Naive B cell (primary cell): ENCODE measurements at places on chromosomes 12 and 14. TPM values are rescaled to one million over a fixed set of nuclear protein-coding genes. Genes with fewer than 3 reads are reported as not detected.

Gene ALX1
- not detected for polyA plus RNA-seq

Gene STYX
- polyA plus RNA-seq = 20.4 TPM

Gene DPY19L2
- polyA plus RNA-seq = 0.25 TPM

Gene TAS2R42
- not detected for polyA plus RNA-seq

Gene CCDC38
- not detected for polyA plus RNA-seq

DNA sequence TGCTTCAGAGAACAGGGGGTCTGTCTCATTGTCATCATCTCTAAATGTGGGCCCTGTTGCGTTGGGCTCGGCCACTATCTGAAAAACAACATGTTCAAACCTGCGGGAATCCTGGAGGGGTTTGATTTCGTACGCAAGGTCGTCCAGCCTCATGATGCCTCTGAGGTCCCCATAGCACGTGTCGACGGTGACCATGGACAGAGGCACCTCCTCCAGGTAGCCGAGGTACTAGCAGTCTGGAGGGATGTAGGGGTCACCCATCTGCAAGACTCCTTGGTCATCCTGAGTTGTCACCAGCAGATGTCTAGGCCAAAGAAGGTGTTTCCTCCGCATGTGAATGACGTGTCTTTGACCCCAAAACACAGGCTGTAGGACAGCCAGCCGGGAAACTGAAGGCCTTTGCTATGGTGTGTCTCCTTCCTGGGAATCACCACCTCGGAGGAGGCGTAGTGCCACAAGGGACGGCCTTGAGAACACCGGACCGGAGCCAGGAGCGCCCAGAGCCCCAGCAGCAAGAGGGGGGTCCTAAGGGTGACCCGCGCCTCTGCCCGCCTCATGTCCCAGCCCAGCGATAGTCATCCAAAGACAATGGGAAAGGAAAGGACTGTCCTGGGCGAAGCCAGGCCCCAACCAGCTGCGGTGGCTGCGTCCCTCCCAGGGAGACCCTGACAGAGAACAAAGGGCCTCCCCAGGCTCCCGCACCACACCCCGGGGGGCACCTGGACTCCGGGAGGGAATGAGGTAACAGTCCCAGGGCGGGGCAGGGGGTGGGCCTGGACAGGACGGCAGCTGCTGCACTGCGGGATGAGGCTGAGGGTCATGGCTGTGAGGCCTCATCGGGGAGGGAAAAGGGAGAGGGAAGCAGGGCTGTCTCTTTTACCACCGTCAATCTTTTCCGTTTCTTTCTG is 445.5 kb downstream of the TMEM121 start:
- no peaks in the 10 kb centered on the region for H3K27me3 ChIP-seq
- no peak for DNase-seq
- peaks cover 27% of the 10 kb centered on the region for H3K4me1 ChIP-seq
- H3K36me3 ChIP-seq = no peaks in the 10 kb centered on the region
- H3K4me3 ChIP-seq = no peak overlapping the region

GRCh38 chr12:41981758-41982157 is 162.9 kb downstream of the GXYLT1 start:
- H3K4me3 ChIP-seq = no peak overlapping the region
- no peak overlapping the region for H3K27ac ChIP-seq
- no peaks in the 10 kb centered on the region for H3K36me3 ChIP-seq
- H3K4me1 ChIP-seq = no peaks in the 10 kb centered on the region
- H3K27me3 ChIP-seq = peaks cover 23% of the 10 kb centered on the region

DNA sequence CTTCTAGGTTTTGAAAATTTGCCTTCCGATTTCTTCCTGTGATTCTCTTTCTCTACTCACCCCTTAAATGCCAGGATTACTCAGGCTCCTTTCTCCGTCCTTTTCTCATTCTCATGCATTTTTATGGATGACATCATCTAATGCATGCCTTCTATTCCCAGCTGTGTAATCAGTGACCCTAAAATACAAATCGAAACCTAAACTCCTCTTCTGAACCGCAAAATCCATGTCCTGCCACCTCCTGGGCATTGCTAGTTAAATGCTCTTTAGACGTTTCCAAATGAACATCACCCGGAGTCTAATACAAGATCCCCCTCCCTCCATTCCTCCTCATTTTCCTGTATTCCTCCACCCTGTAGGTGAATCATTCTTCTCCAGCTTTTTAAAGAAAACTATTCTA is 1703.1 kb upstream of the FLRT2 start:
- H3K4me1 ChIP-seq = no peaks in the 10 kb centered on the region
- H3K4me3 ChIP-seq = no peak overlapping the region
- no peaks in the 10 kb centered on the region for H3K27me3 ChIP-seq
- H3K36me3 ChIP-seq = no peaks in the 10 kb centered on the region
- H3K27ac ChIP-seq = no peak overlapping the region

- no peaks in the 10 kb centered on the region for H3K36me3 ChIP-seq
- no peak for DNase-seq
- H3K4me1 ChIP-seq = no peaks in the 10 kb centered on the region
- peak overlapping the region; percentile 20 for H3K27ac ChIP-seq
These were observed 322.6 kb upstream of the TMEM132C start for GRCh38 chr12:127944211-127944899.

- H3K36me3 ChIP-seq = no peaks in the 10 kb centered on the region
- H3K27ac ChIP-seq = peak overlapping the region; percentile 99
- no peak overlapping the region for H3K4me3 ChIP-seq
These were observed 1.7 kb upstream of the RAD52 start for GRCh38 chr12:951176-951575.

DNA sequence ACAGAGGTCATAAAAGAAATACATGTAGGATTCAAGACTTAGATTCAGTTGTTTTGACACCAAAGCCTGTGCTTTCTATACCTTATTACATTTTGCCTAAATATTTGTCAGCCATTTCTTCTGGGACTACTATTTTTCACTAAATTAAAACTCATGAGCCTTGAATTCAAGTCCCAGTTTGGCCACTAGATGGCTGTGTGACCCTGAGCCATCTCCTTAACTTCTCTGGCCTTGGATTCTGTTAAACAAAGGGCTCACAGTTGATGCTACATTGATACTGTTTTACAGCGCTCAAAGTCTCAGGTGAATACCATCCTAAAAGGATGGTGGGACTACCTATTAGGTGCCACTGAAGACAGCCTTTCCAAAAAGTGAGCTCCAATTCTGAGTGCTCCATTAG is 39.6 kb upstream of the CCDC198 start:
- H3K27me3 ChIP-seq = peaks cover 11% of the 10 kb centered on the region
- DNase-seq = no peak
- no peak overlapping the region for H3K27ac ChIP-seq
- H3K4me1 ChIP-seq = no peaks in the 10 kb centered on the region

DNA sequence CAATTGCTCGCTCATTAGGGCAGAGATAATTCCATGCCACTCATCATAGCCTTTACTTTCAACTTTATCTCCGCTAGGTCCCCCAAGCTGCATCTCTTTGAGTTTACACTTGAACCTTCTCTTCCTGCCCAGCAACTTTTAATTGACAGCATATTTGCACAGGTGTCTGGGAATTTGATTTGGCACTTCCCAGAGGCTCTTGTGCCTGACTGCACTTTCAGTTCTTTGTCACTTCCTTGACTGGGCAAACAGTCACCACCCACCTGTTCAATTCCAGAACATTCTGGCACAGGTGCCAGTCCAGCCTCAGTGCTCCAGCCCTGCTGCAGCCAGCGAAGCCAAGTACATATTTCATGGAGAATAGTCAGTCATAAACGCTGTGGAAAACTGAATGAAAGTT is 110.1 kb upstream of the LRIG3 start:
- no peak for DNase-seq
- H3K27me3 ChIP-seq = no peaks in the 10 kb centered on the region
- H3K4me1 ChIP-seq = no peaks in the 10 kb centered on the region
- H3K4me3 ChIP-seq = no peak overlapping the region
- H3K36me3 ChIP-seq = no peaks in the 10 kb centered on the region

DNA sequence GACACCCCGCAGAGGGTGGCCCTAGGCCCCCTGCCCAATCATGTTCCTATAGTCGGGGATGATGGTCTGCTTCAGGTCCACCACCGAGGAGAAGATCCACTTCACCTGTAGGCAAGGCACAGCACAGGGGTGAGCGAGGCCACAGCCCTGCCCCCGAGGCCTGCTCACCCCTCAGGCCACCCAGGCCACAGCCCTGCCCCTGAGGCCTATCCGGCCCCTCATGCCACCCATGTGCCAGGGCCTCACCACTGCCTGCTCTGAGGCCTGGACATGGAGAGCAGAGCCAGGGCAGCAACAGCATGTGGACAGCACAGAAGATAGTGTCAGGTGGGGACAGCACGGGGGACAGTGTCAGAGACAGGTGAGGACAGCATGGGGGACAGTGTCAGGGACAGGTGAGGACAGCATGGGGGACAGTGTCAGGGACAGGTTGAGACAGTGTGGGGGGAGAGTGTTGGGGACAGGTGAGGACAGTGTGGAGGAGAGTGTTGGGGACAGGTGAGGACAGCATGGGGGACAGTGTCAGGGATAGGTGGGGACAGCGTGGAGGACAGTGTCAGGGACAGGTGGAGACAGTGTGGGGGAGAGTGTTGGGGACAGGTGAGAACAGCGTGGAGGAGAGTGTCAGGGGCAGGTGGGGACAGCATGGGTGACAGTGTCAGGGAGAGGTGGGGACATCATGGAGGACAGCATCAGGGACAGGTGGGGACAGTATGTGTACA is 239.7 kb downstream of the TMEM121 start:
- DNase-seq = no peak
- H3K27ac ChIP-seq = peak overlapping the region; percentile 69
- H3K4me1 ChIP-seq = peaks cover 21% of the 10 kb centered on the region
- H3K27me3 ChIP-seq = no peaks in the 10 kb centered on the region
- H3K36me3 ChIP-seq = no peaks in the 10 kb centered on the region
- no peak overlapping the region for H3K4me3 ChIP-seq

DNA sequence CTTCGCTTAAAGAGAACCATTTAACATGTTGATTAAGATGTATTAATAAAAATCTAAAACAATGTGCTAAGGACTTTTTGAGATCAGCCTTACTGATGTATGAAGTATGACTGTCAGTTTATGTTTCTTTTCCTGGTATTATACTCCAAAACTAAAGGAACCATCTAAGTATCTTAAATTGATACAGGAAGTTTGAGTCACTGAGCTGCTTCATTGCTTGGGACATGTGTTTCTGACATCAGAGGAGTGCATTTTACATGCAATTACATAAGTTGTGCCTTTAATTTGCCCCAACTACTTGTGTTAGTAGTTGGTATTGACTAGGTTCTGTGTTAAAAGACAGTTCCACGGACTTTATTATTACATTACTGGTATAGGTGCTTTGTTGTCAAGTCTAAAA is 50.9 kb downstream of the PROX2 start:
- H3K27me3 ChIP-seq = no peaks in the 10 kb centered on the region
- peaks cover 27% of the 10 kb centered on the region for H3K36me3 ChIP-seq
- H3K4me1 ChIP-seq = peaks cover 7% of the 10 kb centered on the region
- H3K27ac ChIP-seq = peak overlapping the region; percentile 23
- no peak overlapping the region for H3K4me3 ChIP-seq

GRCh38 chr12:14618983-14619382 is 51.3 kb upstream of the PLBD1 start:
- DNase-seq = no peak
- H3K4me3 ChIP-seq = peak overlapping the region; percentile 13
- H3K27me3 ChIP-seq = no peaks in the 10 kb centered on the region
- peaks cover 33% of the 10 kb centered on the region for H3K4me1 ChIP-seq

DNA sequence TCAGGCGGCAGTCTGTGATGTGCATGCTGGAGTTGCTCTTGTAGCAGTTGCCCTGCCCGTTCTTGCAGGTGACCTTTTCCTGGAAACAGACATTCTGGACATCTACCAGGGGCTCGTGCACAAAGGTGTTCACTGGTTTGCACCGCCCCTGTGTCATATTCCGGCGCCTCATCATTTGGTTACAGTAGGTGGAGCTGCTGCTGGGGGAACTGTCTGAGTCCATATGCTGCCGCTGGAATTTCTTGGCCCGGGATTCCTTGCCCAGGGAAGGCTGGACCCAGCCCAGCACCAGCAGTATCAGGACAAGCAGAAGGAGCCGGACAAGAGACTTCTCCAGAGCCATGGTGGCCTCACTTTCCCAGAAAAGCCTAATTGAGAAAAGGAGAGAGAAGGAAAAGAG is 918 bp downstream of the RNASE1 start:
- no peak overlapping the region for H3K4me3 ChIP-seq
- no peaks in the 10 kb centered on the region for H3K36me3 ChIP-seq
- no peaks in the 10 kb centered on the region for H3K27me3 ChIP-seq
- peak overlapping the region; percentile 84 for H3K27ac ChIP-seq
- H3K4me1 ChIP-seq = peaks cover 55% of the 10 kb centered on the region

DNA sequence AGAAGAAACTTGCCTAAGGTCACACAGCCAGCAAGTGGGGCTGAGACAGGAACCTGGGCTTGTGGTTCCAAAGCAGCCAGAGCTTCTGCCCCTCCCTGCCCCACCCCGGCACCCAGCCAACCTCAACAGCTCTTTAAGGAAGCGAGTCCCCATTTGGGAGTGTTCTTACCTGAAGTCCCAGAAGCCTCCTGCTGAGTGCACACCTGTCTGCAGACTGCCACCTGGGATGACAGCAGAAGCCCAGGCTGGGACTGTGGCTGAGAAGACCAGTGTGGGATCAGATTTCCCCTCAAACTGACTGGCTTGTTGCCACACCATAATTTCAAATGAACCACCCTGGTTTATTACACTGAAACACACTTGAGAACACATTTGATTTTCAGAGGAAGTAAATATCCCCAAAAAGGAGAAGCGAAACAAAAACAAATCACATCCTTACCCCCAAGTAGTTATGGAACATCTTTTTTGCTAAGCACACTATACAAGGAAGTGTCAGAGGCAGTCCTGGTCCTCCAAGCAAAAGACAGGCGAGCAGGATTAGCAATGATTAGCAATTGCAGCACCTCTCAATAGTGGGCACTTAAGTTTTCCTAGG is 6.3 kb upstream of the RIN3 start:
- H3K4me1 ChIP-seq = peaks cover 74% of the 10 kb centered on the region
- DNase-seq = peak; percentile 79
- no peaks in the 10 kb centered on the region for H3K36me3 ChIP-seq
- peak overlapping the region; percentile 6 for H3K4me3 ChIP-seq
- peaks cover 5% of the 10 kb centered on the region for H3K27me3 ChIP-seq
- H3K27ac ChIP-seq = peak overlapping the region; percentile 69

GRCh38 chr12:71958993-71959578 is 20.4 kb downstream of the TPH2 start:
- DNase-seq = no peak
- no peak overlapping the region for H3K4me3 ChIP-seq
- H3K36me3 ChIP-seq = no peaks in the 10 kb centered on the region
- peaks cover 26% of the 10 kb centered on the region for H3K27me3 ChIP-seq
- H3K27ac ChIP-seq = no peak overlapping the region

- H3K27ac ChIP-seq = no peak overlapping the region
- H3K4me1 ChIP-seq = no peaks in the 10 kb centered on the region
- peaks cover 17% of the 10 kb centered on the region for H3K27me3 ChIP-seq
- H3K4me3 ChIP-seq = no peak overlapping the region
- no peaks in the 10 kb centered on the region for H3K36me3 ChIP-seq
- no peak for DNase-seq
These were observed 25.4 kb upstream of the C14orf180 start for GRCh38 chr14:104554088-104554607.

DNA sequence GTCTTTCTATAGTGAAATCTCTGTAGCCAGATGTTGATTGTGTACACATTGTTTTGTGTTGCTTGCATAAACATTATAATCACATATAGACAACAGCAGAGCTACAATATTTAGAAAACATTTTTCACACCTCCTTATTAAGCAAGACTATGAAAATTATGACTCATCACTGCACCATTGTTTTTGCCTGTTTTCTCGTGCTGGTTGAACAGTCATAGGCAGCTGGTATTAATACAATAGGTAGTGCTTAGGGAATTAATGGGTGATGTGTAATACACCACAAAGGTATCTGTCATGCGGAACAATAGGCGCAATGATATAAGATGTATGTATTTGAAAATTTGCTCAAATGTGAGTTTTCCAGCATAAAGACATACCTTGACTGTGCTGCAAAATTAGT is 449.3 kb downstream of the FOXG1 start:
- H3K4me1 ChIP-seq = no peaks in the 10 kb centered on the region
- DNase-seq = no peak
- H3K27ac ChIP-seq = no peak overlapping the region
- H3K27me3 ChIP-seq = no peaks in the 10 kb centered on the region
